ENCODE measurements at places on chromosomes 2 and 18. TPM values are rescaled to one million over a fixed set of nuclear protein-coding genes. Genes with fewer than 3 reads are reported as not detected.

CFC1 gene
- total RNA-seq, result not detected

DNA sequence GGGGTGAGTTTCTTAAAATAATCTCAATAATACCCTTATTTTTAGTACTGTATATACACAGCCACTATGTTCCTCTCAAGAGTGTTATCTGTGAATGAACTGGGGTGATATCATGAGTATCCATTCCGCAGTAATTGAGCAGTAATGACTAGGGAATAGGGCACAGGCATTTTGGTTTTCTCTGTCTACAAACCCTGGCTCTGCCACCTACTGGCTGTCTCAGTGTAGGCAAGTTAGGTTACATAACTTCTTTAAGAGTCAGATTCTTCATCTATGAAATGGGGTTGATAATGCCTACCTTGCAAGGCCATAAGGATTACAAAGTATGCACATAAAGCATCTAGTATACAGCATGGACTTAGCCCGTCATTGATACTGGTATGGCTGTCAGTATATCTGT is 555.8 kb downstream of the NRXN1 start:
- no peak for DNase-seq

SKA1 gene
- total RNA-seq, result 22.1 TPM

GRCh38 chr2:238077292-238077691 is 16.5 kb downstream of the SCLY start:
- no peak for DNase-seq

DNA sequence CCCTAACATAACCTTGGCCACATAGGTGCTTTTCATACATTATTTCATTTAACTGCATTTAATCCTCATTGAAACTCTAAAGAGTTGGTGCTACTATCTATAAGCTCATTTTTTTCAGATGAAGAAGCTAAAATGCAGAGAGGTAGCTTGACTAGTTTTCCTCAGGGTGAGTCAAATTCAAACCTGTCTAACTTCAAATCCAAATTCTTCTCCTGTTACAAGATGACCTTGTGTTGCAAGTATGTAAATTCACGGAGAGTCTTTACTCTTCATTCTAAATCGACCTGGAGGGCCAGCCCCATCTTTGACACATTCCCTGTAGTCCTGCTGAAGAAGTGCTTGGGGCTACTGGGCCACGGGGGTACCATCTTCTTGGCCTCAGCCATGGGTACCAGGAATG is 8.2 kb upstream of the SETBP1 start:
- no peak for DNase-seq

DNA sequence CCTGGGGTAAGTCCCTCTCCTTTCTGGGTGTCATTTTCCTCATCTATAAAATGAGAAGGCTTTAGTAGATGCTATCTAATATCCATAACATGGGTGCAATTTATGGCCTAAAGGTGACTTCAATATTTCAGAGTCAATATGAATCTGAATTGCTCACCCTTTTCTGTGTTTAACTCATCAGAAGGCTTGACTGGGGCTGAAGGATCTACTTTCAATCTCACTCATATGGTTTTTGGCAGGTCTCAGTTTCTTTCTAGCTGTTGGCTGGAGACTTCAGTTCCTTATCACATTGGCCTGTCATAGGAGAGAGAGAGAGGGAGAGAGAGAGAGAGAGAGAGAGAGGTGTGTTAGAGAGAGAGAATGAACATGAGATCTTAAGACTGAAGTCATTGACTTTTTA is 343.7 kb upstream of the MEX3C start:
- no peak for DNase-seq

- DNase-seq, result no peak
Observed at GRCh38 chr2:42756150-42756775, 7.7 kb downstream of the OXER1 start.

GRCh38 chr2:217517402-217517801 is 485.4 kb downstream of the TNS1 start:
- DNase-seq, result no peak

Measured in activated CD4-positive, alpha-beta T cell treated with anti-CD3 and anti-CD28 coated beads, Interleukin-2, amount 10 ng/mL, durations not matched to agents 24 days and 14 days (primary cell).